Left renal cortex interstitium (tissue), 4 donors: ENCODE measurements at places on chromosomes 3 and 15. TPM values are rescaled to one million over a fixed set of nuclear protein-coding genes. Genes with fewer than 3 reads are reported as not detected.

GRCh38 chr3:163335429-163335828 lies 1742.9 kb downstream of the SI start:
- no peak for DNase-seq

- peak; percentile 55 for DNase-seq
Measured at GRCh38 chr15:78204351-78205309, 29.7 kb downstream of the ACSBG1 start.

- DNase-seq: no peak
Measured at GRCh38 chr3:111541911-111542483, at the start of gene CD96. Gene CD96, plus strand, starts transcription at chr3:111542197. Its CDS starts 52 bp downstream, at chr3:111542249.

HRG gene
- polyA plus RNA-seq: 1.8 TPM

GRCh38 chr3:158483701-158484235 lies 87.2 kb upstream of the MLF1 start:
- no peak for DNase-seq

DNA sequence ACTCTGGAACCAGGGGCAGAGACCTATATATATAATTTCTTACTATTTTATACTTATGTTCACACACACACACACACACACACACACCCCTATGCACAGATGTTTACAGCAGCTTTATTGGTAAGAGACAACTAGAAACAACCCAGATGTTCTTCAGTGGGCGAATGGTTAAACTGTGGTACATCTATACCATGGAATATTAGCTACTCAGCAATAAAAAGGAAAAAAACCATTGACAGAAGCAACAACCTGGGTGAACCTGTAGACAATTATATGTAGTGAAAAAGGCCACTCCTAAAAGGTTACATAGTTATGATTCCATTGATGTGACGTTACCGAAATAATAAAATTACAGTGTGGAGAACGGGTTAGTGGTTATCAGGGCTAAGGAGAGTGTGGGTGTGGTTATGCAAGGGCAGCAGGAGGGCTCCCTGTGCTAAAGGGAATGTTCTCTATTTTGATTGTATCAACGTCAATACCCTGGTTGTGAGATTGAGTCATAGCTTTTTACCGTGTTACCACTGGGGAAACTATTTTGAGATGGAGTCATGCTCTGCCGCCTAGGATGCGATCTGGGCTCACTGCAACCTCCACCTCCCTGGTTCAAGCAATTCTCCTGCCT lies 85.5 kb downstream of the FLNB start:
- no peak for DNase-seq

METTL6 gene
- polyA plus RNA-seq: 28.5 TPM

GRCh38 chr3:15979495-15979894 lies 181.7 kb upstream of the ANKRD28 start:
- no peak for DNase-seq

DNA sequence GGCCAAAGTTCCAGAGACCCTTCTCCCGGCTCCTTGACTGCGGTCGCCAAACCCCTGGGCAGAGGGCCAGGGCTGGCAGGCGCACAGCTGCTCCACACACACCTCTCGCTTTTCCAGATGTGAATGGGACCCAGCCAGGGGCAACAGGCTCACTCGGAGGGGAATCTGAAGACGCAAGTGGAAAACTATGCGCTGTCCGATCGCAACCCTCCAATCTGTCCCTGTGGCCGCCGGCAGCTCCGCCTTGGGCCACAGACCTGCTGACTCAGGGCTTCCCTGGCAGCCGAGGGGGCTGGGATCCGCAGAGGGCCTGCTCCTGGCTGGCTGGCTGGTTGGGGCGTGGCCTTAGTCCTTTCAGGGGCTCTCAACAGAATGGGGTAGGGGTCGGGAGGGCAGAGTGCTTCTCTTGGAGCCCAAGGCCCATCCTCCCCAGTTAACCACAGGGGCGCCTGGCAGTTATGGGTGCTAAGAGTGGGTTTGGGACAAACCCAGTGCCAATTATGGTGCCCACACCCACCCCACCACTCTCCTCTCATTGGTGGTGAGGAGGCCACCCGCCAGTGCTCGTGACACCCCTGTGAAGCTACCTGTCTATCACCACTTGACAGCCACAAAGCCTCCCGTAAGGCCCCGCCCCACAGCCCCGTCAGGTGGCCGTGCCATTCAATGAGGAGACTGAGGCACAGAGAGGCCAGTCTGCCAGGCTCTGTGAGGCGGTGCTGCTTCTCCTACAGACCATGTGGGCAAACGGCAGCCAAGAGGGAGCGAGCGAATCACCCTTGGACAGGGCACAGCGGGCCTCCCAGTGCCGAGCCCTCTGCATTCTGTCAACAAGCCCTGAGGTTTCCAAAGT lies 53.8 kb downstream of the IQSEC1 start:
- DNase-seq: no peak

- no peak for DNase-seq
Measured at GRCh38 chr15:82108489-82109078, 62.8 kb upstream of the MEX3B start.

NMNAT3 gene
- 9.2 TPM for polyA plus RNA-seq

TMPRSS7 gene
- polyA plus RNA-seq: not detected

DNA sequence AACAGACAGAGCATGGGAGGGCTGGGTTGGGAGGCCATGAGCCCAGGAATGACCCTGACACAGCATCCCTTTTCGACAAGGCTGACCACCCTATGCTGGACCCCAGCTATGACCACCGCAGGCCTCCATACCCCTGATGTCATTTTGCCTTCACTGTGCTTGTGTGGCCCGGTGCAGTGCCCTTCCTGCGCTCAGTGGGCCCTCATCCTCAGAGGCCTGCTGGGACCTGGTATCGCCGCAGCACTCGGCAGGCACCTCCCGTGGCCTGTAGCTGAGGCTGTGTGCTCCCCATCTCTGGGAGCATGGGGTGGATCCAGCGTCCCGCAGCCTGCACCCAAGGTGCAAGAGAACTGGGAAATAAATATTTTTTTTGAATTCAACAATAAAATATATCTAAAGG lies 73.1 kb upstream of the MEF2A start:
- no peak for DNase-seq

DNA sequence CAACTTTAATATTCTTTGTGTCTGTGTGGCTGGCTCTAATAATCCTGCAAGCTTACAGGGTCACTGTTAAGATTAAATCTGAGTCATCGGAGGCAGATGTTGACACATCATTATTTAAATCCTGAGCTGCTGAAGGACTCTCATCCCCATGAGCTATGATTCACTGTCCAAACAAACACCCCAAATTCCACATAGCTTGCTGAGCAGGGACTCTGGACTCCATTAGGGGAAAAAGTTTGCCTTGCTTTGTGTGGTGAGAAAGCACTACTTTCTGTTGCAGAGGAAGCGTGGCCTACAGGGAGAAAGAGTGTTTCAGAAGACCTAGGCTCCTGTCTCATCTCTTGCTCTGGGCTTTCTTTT lies 213.7 kb downstream of the PDCD6IP start:
- no peak for DNase-seq

- no peak for DNase-seq
Measured at GRCh38 chr3:9198261-9198660, 51.2 kb downstream of the SRGAP3 start.

TRAT1 gene
- not detected for polyA plus RNA-seq

GRCh38 chr3:33775363-33775762 lies 23.1 kb upstream of the PDCD6IP start:
- no peak for DNase-seq

GRCh38 chr15:65115086-65115485 lies at the start of gene UBAP1L:
Gene UBAP1L, minus strand, starts transcription at chr15:65115200. Its CDS starts 8,985 bp downstream, at chr15:65106215.
- DNase-seq: no peak

COLQ gene
- 3.8 TPM for polyA plus RNA-seq

GRCh38 chr15:101559952-101560351 lies 70.4 kb upstream of the PCSK6 start:
- DNase-seq: no peak

ZIC4 gene
- not detected for polyA plus RNA-seq

- no peak for DNase-seq
Measured at GRCh38 chr15:79051029-79051428, 39.6 kb downstream of the RASGRF1 start.

IMP3 gene
- 64.1 TPM for polyA plus RNA-seq

CADM2 gene
- polyA plus RNA-seq: 0.72 TPM

CCR1 gene
- polyA plus RNA-seq: 2.4 TPM

GRCh38 chr15:50876260-50876988 lies 32.1 kb upstream of the AP4E1 start:
- DNase-seq: no peak

- DNase-seq: no peak
Measured at GRCh38 chr15:38196076-38196475, 56.6 kb upstream of the SPRED1 start.

GRCh38 chr3:164679245-164679644 lies 399.1 kb downstream of the SI start:
- no peak for DNase-seq

PRRT3 gene
- 2.9 TPM for polyA plus RNA-seq

GOLGA6L10 gene
- polyA plus RNA-seq: 19.9 TPM

WNT5A gene
- polyA plus RNA-seq: 43.3 TPM

DNA sequence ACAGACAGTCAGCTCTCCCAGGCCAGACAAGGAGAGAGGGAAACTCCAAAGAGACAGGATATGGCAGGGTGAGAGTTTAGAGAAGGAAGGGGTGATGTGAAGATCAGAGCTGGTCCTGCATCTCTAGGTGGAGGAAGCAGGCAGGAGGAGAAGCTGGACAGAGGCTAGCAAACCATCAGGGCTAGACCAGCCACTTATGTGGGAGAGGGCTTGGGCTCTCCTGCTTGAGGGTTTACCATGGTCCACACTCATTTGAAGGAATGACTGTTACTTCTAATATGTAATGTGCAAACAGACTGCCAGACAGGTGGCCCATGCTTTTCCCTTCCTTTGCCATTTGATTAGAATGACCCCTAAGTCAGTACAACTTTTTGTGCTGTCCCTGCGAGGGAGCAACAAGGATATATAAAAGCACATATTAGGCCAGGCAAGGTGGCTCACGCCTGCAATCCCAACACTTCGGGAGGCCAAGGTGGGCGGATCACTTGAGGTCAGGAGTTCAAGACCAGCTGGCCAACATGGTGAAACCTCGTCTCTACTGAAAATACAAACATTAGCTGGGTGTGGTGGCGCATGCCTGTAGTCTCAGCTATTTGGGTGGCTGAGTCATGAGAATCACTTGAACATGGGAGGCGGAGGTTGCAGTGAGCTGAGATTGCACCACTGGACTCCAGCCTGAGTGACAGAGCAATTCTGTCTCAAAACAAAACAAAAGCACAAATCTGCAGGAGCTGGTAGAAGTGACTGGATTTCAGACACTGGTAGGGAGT lies 41.0 kb upstream of the MANF start:
- no peak for DNase-seq

SLC22A14 gene
- 0.89 TPM for polyA plus RNA-seq

GRCh38 chr3:42988566-42988965 lies 9.5 kb downstream of the GASK1A start:
- DNase-seq: no peak

DNA sequence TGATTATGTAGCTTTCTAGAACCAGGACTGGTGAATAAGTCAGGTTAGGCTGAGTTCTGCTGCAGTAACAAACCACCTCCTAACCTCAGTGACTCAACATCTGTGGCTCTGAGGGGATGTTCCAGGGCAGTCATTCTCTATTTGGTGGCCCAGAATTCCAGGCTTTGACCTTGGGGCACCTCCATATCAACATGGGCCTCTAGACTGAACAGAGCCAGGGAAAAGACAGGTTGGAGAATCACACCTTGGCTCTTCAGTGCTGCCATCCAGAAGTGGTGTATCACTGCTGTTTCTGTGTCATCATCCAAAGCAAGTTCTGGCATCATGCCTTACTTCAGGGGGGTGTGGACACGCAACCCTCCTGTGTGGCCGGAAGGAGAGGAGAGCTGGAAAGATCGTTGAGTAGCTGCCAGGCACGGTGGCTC lies 15.3 kb downstream of the ZBTB47 start:
- no peak for DNase-seq

- no peak for DNase-seq
Measured at GRCh38 chr3:159760046-159760445, 228.6 kb upstream of the IL12A start.

SLC22A13 gene
- polyA plus RNA-seq: 4.5 TPM

- no peak for DNase-seq
Measured at GRCh38 chr3:122092460-122093165, 37.5 kb downstream of the CD86 start.

DNA sequence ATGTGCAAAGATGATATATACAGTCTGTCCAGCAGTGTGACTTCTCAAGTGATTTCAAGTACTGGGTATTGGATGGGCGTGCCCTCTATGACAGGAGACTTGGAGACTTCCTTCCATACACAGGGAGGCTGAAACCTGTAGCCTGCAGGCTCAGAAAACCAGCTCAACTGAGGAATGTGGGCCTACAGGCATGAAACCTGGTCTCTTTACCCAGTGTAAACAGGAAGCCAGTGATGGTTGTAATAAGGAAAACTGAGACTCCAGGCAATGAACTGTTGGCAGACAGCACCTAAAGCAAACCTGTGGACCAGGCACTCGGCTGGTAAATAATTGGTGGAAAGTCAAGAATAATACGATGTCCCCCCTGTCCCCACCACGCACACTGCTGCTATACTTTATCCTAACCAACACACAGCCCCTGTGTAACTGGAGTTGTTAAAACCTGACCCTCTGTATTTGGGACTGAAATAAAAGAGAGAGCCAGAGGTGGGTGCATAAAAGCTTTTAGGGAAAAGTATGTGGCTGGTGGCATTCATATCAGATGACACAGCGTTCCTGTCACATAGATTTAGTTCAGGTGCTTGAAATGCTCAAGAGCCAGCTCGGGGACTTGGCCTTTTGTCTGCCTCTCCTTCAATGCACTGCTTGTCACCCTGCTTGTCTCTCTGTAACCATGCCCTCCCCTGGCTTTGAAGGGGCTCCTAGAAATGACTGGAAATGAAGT lies 144.7 kb downstream of the TPRG1 start:
- no peak for DNase-seq

DNA sequence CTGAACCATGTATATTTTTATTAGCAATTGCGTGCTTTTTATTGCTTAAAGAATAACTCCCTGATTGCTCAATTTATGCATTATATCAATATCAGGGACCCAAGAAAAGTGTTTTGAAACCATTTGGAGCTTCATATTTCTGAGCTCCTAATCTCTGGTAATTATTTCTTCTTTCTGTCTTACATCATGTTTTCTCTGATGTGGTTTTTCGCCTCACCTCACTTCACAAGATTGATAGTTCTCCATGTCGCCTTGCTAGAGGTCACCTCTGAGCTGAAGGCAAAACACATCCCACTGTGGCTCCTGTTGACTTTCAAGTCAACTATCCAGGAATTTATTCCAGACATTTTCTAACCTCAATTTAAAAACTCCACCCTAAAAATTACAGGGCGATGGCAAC lies 837.4 kb downstream of the CADM2 start:
- DNase-seq: no peak

GOLGA6B gene
- polyA plus RNA-seq: 0.77 TPM

DNA sequence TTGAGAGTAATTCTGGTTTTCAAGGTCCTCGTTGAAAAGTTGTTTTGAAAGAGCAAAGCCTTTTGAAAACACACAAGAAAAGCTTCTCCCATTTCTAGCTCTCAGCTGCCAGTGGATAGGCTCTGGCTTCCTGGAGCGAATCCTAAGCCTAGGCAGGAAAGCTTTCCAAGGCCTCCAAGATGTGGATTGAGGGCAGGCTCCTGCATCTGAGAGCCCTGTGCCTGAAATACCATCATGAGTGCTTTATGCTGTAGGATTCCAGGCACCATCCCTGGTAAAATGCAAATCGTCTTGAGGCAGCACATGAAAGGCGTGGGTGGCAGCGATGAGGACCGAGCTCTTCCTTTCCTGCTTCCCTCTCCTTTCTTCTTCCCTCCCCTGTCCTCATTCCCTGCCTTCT lies 60.7 kb upstream of the CORO2B start:
- DNase-seq: no peak

MNS1 gene
- 27.1 TPM for polyA plus RNA-seq

- no peak for DNase-seq
Measured at GRCh38 chr15:80920271-80920699, 69.3 kb downstream of the MESD start.

SEMA6D gene
- polyA plus RNA-seq: 31.0 TPM

NPAP1 gene
- 0.70 TPM for polyA plus RNA-seq
